ENCODE measurements at places on chromosomes 11 and 22.

GRCh38 chr11:2220173-2220771 is 48.7 kb upstream of the TH start:
- H3K4me3 ChIP-seq = no peak overlapping the region
- no peaks in the 10 kb centered on the region for H3K4me1 ChIP-seq
- H3K36me3 ChIP-seq = peaks cover 3% of the 10 kb centered on the region
- H3K27me3 ChIP-seq = peaks cover 12% of the 10 kb centered on the region
- no peak overlapping the region for H3K27ac ChIP-seq

DNA sequence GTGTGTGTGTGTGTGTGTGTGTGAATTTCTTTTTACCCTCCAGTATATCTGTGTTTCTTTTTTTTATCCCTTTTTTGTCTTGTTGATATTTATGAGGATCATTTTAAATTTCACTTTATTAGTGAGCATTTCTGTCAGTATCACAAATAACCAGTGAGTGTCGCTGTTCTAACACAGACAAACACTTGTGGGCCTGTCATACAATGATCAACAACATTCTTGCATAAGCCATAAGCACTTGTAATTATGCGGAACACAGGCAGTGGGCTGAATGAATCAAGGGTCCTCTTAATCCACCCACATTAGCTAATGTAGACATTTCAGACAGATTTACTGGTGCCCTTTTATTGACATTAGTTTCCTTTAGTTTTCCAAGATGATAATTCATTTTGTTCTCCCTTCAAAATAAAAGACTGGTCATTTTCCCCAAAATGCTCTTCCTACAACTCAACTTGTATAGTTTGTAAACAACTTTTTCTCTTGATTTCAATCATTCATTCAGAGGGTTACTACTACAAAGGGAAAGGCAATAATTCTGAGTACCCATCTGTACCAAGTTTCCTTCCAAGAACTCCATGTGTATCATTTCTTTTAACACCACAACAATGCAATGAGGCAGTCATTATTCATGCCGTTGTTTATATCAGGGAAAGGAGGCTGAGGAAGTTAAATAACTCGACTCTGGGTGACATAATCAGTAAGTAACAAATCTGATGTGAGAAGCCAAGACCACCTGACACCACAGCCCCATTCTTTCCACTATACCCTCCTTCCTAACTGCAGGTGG is 34.5 kb upstream of the ANO3 start:
- no peak overlapping the region for H3K27ac ChIP-seq
- H3K36me3 ChIP-seq = no peaks in the 10 kb centered on the region
- H3K4me1 ChIP-seq = no peaks in the 10 kb centered on the region
- no peak for DNase-seq
- H3K4me3 ChIP-seq = no peak overlapping the region

DNA sequence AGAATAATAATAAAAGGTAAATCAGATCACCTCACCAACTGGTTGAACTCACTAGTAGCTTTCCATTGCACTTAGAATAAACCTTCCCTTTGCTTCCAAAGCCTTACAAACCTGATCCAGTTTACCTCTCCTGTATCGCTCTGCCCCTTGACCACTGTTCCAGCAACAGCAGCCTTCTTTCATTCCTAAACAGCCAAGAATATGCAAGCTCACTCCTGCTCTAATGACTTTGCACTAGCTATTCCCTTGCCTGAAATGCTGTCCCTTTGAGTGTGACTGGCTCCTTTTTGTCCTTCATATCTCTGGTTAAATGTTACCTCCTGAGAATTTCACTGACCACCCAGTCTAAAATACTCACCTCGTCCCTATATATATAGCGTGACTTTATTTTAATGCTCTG is 9.6 kb upstream of the PIK3C2A start:
- no peaks in the 10 kb centered on the region for H3K27me3 ChIP-seq
- no peaks in the 10 kb centered on the region for H3K4me1 ChIP-seq
- H3K27ac ChIP-seq = no peak overlapping the region
- no peaks in the 10 kb centered on the region for H3K36me3 ChIP-seq

DNA sequence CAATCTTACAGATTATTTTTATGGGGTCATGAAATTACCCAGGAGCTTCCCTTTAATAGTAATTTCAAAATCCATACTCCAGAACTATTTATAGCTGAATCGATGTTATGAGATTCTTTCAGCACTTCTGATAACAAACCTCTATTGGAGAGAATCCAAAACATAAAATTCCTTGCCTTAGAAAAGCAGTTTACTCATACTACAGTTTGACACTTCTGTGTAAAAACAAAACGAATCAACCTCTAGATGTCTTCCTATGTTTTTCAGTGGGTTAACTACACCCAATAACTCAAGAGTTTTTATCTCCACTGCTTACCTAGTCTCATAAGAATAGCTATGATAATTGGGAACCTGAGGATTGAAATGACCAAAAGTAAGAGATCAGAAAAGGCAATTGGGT is 35.6 kb downstream of the KIF18A start:
- H3K27ac ChIP-seq = no peak overlapping the region
- no peaks in the 10 kb centered on the region for H3K27me3 ChIP-seq
- DNase-seq = no peak
- H3K4me1 ChIP-seq = no peaks in the 10 kb centered on the region
- no peak overlapping the region for H3K4me3 ChIP-seq

- no peak for DNase-seq
- H3K4me3 ChIP-seq = no peak overlapping the region
- peaks cover 1% of the 10 kb centered on the region for H3K27me3 ChIP-seq
- H3K27ac ChIP-seq = no peak overlapping the region
Observed at GRCh38 chr22:47304854-47305253, 542.4 kb downstream of the TBC1D22A start.

- no peaks in the 10 kb centered on the region for H3K27me3 ChIP-seq
- no peaks in the 10 kb centered on the region for H3K36me3 ChIP-seq
- no peak overlapping the region for H3K27ac ChIP-seq
- no peak for DNase-seq
Observed at GRCh38 chr22:24240381-24240780, 4.5 kb downstream of the GGT5 start.

DNA sequence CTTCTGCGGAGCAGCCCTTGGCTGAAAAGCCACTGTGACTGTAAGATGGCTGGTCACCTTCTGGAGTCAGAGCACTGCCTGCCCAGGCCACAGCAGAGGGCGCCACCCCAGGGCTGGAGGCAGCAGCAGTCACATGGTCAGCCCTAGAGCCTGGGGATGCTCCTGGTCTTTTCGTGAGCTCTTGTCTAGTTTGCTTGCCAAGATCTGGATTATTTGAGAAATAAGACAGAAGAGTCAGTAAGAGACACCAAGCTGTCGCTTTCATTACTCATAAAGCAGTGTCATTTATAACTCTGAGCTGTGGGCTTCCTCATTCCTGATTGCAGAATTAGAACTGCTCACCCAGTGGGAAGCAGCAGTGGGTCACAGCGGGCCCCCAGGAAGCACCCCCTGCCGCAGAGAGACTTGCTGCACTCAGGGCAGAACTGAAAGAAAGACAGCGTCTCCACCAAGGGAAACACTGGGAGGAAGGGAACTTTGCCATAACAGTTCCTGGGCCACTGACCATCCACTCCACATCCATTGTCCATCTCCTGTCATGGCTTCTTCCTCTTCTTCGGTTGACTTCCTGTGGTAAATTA is 56.7 kb downstream of the PPP6R2 start:
- H3K27me3 ChIP-seq = no peaks in the 10 kb centered on the region
- peak; percentile 36 for DNase-seq
- peaks cover 20% of the 10 kb centered on the region for H3K36me3 ChIP-seq

GRCh38 chr11:134613646-134614045 is 201.6 kb upstream of the B3GAT1 start:
- no peak for DNase-seq
- no peaks in the 10 kb centered on the region for H3K27me3 ChIP-seq
- H3K36me3 ChIP-seq = no peaks in the 10 kb centered on the region
- no peaks in the 10 kb centered on the region for H3K4me1 ChIP-seq
- H3K27ac ChIP-seq = no peak overlapping the region

GRCh38 chr11:128579798-128580504 is 7.4 kb downstream of the ETS1 start:
- DNase-seq = no peak
- H3K4me3 ChIP-seq = peak overlapping the region; percentile 65
- H3K36me3 ChIP-seq = no peaks in the 10 kb centered on the region
- H3K27me3 ChIP-seq = no peaks in the 10 kb centered on the region
- peak overlapping the region; percentile 94 for H3K27ac ChIP-seq

GRCh38 chr11:21511835-21512440 is 680.9 kb upstream of the ANO5 start:
- H3K27me3 ChIP-seq = no peaks in the 10 kb centered on the region
- no peaks in the 10 kb centered on the region for H3K4me1 ChIP-seq
- H3K4me3 ChIP-seq = no peak overlapping the region
- DNase-seq = peak; percentile 27

DNA sequence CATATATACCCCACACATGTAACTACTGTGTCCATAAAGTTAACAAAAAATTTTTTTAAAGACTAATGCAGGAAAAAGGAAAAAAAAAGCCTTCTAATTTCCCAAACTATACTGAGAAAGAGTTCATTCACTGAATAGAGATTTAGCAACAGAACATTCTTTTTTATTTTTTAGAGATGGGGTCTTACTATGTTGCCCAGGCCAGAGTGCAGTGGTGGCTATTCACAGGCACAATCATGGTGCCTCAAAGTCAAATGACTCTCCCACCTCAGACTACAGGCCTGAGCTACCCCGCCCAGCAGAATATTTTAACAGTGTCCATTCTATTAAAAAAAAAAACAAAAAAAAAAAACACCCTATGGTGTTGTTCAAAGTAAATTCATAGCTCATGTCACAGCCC is 25.7 kb downstream of the DGCR2 start:
- peaks cover 6% of the 10 kb centered on the region for H3K4me1 ChIP-seq
- H3K36me3 ChIP-seq = peaks cover 9% of the 10 kb centered on the region
- no peak overlapping the region for H3K4me3 ChIP-seq
- H3K27me3 ChIP-seq = no peaks in the 10 kb centered on the region
- DNase-seq = no peak

DNA sequence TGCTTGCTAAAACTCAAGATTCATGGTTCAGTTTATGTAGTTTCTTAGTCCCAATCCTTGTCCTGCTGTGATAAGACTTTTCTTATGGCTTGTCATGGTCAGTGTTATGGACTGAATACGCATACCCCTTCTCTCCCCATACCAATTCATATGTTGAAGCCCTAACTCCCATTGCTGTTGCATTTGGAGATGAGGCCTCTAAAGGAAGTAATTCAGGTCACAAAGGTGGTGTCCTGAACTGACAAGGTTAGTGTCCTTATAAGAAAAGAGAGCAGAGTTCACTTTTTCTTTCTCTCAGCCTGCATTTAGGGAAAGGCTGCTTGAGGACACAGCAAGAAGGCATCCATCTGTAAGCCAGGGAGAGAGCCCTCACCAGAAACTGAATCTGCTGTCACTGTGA is 618.2 kb downstream of the LRRC4C start:
- no peak overlapping the region for H3K27ac ChIP-seq
- no peak for DNase-seq
- H3K36me3 ChIP-seq = no peaks in the 10 kb centered on the region
- no peaks in the 10 kb centered on the region for H3K4me1 ChIP-seq
- no peak overlapping the region for H3K4me3 ChIP-seq

DNA sequence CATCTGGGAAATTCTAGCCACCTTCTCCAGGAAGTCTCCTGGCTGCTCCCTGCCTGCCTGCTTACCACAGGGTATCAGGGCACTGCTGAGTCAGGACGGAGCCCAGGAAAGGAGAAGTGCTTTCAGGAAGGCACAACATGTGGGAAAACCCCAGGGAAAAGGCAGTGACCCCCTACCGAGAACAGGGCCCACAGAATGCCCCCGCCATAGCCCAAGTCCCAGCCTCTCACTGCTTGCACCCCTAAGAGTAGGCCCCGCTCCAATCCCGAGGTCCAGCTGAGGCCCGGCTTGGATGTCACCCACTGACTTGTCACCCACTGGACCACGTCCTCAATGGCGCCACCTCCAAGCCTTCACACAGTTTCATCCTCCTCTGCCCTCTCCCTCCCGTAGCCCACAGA is 34.1 kb downstream of the ARAP1 start:
- no peak overlapping the region for H3K4me3 ChIP-seq
- H3K36me3 ChIP-seq = peaks cover 3% of the 10 kb centered on the region
- H3K27me3 ChIP-seq = no peaks in the 10 kb centered on the region

DNA sequence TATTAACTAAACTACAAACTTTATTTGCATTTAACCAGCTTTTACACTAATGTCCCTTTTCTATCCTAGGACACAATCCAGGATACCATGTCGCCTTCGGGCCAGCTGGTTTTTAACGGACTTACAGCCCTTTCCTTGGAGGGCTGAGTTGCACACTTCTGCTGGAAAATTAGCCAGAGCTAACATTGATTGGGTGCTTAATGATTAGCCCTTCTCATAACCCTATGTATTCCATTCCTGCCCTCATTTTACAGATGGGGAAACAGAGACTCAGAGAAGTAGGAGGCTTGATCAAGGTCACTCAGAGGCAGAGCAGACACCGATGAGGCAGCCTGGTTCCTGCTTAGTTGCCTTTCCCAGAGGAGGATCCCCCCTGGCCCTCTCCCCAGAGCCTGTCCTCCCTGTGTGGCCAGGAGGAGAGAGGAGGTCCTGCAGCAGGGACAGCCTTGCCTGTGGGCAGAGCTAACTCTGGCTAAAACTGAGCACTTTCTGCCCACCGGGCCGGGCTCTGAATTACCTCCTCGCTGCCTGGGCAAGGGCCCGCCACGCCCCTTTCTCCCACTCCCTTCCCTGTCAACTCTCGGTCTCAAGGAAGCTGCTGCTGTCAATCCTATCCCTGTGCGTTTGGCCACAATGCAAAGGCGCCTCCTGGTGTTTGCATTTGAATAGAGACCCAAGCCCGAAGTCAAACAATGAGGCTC is 59.6 kb upstream of the PAX6 start:
- no peaks in the 10 kb centered on the region for H3K4me1 ChIP-seq
- no peak overlapping the region for H3K4me3 ChIP-seq
- H3K27me3 ChIP-seq = peaks cover 30% of the 10 kb centered on the region
- no peak overlapping the region for H3K27ac ChIP-seq
- H3K36me3 ChIP-seq = no peaks in the 10 kb centered on the region

DNA sequence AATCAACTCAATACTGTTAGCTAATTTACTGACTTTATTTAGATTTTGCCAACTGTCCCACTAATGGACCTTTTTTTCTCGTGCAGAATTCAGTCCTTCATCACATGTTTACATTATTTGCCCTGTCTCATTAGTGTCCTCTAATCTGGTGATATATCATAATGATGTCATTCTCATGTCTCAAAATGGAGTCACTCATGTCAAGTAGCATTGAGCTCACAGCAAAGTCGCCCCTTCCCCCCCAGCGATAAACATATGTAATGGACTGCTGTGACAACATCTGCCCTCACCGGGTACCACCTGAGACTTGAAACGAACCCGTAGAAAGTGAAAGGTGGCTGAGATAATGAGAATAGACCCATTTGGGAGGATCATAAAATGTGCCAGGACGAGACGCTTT is 37.6 kb downstream of the HIPK3 start:
- no peak overlapping the region for H3K27ac ChIP-seq
- H3K27me3 ChIP-seq = no peaks in the 10 kb centered on the region

GRCh38 chr11:34487430-34487829 is 26.2 kb downstream of the ELF5 start:
- no peak for DNase-seq
- H3K27ac ChIP-seq = no peak overlapping the region
- no peaks in the 10 kb centered on the region for H3K27me3 ChIP-seq
- H3K4me1 ChIP-seq = no peaks in the 10 kb centered on the region
- no peak overlapping the region for H3K4me3 ChIP-seq
